ENCODE measurements at places on chromosomes 11 and 22.

GRCh38 chr22:26669060-26669481, 11.7 kb downstream of the MIAT start:
- DNase-seq: no peak

DNA sequence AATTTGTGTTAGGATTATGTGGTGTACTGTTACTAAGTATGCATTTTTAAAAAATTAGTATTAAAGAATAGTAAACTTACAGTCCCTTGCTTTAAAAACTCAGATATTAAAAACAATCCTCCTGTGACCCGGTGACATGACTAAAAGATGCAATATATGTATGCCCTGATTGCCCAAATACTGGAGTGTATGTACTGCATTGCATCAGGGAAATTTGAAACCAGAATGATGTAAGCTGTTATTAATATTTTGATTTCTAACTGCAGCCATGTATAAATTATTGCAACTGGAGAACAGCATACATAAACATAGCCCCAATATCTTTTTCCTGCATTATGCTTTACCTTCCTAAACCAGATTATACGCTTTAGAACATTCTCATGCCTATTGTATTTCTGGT, 3.7 kb upstream of the HSPA8 start:
- no peak for DNase-seq

- no peak for DNase-seq
These were observed 31.8 kb upstream of the PDGFB start for GRCh38 chr22:39276440-39277141.

- DNase-seq: no peak
These were observed 341.7 kb upstream of the CADM1 start for GRCh38 chr11:115845872-115846271.

DNA sequence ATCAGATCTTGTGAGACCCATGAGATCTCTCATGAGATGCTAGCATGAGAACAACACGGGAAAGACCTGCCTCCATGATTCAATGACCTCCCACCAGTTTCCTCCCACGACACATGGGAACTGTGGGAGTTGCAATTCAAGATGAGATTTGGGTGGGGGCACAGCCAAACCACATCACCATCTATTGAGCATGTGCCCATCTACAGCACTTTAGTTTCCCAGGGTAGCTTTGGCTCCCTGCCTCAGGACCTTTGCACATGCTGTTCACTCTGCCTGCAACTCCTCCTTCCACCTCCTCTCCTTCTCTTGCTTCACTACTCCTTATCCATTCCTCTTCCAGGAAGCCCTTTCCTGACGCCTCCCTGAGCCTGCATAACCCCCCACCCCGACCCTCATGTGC, 17.2 kb downstream of the GRIK4 start:
- DNase-seq: no peak

- no peak for DNase-seq
These were observed 3.4 kb upstream of the UCP3 start for GRCh38 chr11:74012074-74012809.

- no peak for DNase-seq
These were observed at the start of gene SMIM38 for GRCh38 chr11:69155302-69156234. Gene SMIM38, plus strand, starts transcription at chr11:69155935. Its CDS starts 1,912 bp downstream, at chr11:69157847.

- DNase-seq: no peak
These were observed 106.4 kb downstream of the MIAT start for GRCh38 chr22:26763633-26764361.

DNA sequence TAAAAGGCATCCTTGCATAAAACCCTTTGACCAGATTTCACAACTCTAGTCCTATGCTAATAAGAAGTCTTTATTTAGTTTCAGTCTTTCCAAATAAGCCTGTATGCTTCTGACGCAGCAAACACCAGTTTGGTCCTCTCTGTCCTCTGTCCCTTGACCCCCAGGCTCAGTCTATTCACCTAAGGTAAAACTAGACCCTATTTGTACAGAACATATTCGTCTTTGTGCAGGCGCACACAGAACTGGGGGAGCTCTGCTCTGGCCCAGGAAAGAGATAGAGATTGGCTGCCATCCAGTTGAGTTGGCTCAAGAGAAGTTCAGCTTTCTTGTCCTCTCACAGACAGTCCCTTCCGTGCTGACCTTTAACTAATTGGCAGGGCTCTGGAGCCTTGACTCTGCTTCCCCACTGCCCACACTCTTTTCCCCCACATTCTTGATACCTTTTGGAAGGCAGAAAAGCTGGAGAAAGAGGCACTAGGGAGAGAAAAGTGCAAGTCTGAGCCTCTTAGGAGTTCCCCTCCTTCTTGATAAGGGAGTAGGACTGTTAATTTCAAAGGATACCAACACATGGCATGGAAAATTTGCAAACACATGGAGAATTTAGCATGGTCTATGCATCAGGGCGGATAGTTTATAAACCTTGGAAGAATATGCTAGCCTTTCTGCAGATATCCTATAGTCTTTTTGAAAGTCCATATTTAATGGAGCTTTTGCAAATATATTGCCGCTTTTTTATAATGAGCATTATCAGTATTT, 21.2 kb upstream of the PSMA1 start:
- no peak for DNase-seq

- no peak for DNase-seq
These were observed 12.2 kb downstream of the FAT3 start for GRCh38 chr11:92236856-92237255.

DNA sequence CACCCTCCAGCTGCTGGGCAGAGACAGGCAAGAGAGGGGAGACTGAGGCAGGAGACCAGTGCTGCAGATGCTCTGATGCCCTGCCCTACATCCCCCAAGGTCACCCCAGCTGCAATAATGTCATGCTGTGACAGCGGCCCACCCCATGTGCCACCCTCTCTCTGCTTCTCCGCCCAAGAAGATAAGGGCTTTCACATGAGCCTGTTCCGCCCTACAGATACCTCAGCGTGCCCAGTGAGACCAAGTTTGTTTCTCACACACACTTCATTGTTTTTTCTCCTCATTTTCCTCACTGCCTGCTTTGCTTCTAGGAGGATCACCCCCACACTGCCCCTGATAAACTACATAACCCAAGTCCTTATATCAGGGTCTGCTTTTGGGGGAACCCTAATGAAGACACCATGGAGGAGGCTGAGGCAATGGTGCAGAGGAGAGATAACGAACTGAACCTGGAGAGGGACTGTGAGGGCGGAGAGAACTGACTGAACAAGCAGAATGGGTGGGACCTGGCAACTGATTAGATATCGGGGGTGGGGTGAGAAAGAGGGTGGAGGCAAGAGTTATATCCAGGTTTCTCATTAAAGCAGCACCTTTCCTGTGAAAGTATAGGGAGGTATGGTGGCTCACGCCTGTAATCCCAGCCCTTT, 37.5 kb upstream of the TSKU start:
- DNase-seq: no peak

GRCh38 chr11:32864555-32864954, 28.1 kb upstream of the QSER1 start:
- no peak for DNase-seq

DNA sequence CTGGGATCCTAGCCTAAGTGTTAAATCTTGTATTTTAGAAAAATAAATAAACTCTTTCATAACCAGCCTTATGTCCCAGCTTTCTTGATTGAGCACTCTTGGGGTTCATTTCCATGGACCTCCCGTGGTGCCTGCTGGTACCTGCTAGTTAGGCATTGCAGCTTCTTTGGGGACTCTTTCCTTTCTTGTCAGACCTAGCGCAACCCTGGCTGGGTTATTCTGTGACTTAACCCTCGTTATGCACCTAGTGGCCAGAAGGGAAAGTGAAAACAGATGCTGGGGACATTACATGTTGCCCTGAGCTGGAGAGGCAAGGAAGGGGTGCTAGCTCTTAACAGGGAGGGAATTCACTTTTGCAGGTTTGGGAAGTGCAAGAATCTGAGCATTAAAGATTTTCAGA, 46.8 kb downstream of the APIP start:
- no peak for DNase-seq

GRCh38 chr22:28283068-28283654, 364.1 kb upstream of the PITPNB start:
- no peak for DNase-seq

DNA sequence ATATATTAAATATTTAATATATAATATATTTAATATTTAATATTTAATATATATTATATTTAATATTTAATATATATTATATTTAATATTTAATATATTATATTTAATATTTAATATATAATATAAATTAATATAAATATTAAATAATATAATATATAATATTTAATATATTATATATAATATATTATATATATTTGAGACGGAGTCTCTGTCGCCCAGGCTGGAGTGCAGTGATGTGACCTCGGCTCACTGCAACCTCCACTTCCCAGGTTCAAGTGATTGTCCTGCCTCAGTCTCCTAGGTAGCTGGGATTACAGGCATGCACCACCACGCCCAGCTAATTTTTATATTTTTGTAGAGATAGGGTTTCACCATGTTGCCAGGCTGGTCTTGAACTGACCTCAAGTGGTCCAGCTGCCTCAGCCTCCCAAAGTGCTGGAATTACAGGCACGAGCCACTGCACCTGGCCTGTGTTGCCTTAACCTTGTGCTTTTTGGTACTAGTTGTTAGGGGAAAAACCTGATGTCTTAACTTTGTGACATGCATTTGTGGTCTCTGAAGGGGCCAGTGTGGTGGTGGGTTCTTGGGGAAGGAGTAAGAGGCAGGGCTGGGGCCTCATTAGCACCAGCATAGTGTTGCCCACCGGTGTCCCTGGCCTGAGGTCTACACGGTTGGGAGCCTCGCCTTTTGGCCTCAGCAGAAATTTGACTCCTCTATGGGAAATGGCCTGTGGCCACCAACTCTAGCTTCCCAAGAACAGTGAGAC, 16.6 kb downstream of the SEC14L3 start:
- no peak for DNase-seq

- DNase-seq: no peak
These were observed 1.0 kb downstream of the RASSF10 start for GRCh38 chr11:13009921-13010748.

DNA sequence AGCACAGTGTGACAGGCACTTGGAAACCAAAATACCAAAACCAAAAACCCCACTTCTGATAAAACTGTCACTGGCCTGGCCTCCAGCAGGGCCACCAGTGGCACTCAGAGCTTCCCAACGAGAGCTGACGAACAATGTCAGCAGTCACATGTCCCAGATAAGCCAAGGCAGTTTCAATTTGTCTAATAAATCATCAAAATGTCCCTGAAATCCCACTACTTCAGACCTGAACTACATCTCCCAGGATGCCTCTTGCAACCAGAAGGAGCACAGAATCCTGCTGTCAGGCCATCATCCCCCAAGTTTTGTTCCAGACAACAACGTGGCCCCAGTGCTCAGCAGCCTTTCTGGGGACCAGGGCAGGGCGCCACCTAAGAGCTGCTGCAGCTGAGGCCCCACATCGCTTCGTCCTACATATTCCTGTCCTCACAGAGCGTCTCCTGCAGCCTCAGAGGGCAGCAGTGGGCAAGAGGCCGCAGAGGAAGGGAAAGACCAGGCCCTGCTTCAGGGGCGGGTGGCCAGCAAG, 25.1 kb downstream of the LRFN4 start:
- DNase-seq: no peak

- DNase-seq: no peak
These were observed 54.5 kb upstream of the RRAS2 start for GRCh38 chr11:14413307-14414069.

- no peak for DNase-seq
These were observed 522.9 kb downstream of the NTM start for GRCh38 chr11:131893103-131893890.

DNA sequence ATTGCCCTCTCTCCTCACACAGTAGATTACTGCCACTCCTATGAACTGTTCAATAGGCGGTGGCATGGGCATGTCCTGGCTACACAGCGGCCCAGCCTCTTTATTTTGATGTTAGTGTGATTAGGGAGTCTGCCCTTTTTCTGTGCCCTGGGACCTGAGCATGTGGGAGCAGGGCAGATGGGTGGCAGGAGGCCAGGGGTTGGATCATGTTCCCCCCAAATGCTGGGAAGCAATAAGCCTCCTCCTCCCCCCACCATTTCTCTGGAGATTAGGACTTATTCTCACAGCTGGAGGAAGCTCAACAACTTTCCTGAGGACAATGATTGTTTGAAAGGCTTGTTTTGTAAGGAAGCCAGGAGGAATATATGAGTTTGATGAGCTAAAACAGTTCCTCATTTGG, 848 bp downstream of the HEPN1 start:
- DNase-seq: no peak

DNA sequence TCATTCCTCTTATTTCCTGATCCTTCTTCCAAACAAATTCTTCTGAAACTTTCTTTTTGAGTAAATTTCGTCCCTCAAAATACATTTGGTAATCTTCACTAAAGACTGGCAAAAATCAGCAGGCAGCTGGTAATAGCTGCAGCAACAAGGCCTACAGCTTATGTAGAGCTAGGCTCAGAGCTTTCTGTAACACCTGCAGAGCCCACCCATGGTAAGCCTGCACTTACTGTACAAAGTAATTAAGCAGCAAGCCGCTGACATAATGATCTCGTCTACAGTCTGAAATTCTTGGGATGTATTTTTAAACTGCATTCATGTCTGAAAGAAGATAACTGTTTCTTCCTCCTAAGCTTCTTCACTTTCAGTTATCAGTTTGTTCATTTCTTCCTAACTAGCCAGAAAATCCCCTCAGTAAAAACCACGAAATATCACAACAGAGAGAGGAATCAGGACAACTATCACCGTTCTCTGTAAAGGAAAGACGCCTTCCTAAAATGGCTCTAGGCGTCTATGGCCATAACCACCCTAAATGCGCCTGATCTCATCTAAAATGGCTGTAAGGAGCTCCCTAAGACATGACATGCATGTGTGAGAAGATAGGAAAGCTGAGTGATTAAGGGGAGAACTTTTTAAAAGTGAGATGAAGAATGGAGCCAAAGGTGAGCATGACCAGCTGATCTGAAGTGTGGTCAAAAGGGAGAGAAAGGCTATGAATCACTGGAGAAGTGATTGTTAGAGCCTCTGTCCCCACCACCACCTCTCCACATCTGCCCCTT, 56.2 kb downstream of the DENND5A start:
- DNase-seq: no peak

Data from CD4-positive, alpha-beta T cell treated with Interleukin-15 for 4 hours (primary cell).